ENCODE measurements at places on chromosomes 4 and X.

DNA sequence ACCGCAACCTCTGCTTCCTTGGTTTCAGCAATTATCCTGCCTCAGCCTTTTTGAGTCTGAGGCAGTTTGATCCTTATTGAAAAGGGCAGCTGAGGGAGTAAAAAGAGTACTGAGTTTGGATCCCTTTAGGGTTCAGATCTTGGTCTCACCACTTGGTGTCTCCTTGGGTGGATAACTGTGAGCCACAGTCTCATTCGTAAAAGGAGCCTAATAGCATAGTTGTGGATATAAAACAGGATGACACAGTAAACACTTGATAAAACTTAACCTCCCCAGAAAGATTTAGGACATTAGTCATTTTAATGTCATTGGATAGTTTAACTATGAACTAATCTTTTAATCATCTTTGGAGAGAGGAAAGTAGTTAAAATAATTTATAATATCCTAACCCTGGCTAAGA is 173.0 kb downstream of the ANK2 start:
- DNase-seq, result no peak

- DNase-seq, result no peak
These were observed 157.1 kb downstream of the VEGFC start for GRCh38 chr4:176635372-176636261.

GRCh38 chr4:134948110-134948642 is 746.6 kb upstream of the PABPC4L start:
- no peak for DNase-seq

DNA sequence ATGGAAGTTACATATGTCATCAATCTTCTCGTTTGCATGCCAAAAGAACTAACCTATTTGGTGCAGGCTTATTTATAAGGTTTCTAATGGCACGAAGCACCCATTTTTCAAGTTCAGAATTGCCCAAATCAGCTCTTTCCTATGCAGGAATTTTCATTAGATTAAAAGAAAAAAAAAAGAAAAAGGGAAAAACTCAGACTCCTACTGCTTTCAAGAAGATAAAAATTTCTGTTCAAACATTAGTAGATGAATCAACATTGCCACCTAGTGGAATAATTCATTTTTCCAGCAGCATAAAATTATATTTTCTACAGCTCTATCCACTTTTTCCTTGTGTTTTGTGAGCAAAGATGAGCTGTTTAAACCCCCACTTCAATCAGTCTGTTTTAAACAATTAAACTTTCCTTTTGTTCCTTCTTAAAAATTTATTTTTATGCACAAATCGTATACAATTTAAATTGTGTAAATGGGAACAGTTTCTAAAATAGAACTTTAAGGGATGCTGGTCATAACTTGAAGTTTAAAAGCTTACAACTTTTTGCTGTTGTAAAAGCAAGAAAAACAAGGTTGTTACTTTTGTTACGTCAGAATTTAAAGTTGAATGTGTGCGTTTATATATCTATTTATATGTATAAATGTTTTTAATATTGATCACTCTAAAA is 309.9 kb downstream of the ARAP2 start:
- DNase-seq, result no peak

- no peak for DNase-seq
These were observed 37.7 kb downstream of the FHDC1 start for GRCh38 chr4:152973629-152974467.

- no peak for DNase-seq
These were observed 82.3 kb upstream of the PPARGC1A start for GRCh38 chr4:23972187-23972586.

DNA sequence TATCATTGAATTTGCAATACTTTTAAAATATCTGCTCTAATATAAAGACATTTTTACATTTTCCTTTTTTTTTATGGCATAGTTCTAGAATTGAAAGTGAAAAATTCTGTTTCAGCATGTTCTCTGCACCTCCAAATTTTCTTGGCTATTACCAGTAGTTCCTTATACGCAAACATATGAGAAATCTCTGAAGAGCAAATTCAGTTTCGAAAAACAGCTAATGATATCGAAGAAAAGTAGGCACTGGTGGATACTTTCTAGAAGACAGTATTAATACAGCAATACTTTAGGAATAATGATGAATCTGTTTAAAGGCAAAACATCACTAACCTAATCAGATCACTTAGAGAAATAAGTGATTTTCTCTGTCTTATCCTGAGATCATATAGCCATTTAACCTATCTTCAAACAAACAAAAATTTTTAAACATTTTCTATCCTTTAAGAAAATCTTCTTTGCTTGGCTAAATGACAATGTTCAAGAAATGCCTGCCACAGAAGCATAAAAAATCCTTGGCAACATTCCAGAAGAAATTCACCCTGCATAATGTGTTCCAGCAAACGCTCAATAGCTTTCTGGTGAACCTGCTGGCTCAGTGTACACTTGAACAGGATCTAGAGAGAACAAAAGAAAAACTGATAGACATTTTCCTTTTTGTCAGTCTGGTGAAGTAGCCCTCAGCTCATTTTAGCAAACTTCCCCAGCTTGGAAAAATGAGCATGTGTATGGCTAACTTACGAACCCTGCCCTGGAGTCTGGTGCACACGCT is 51.2 kb upstream of the KLF3 start:
- DNase-seq, result no peak

DNA sequence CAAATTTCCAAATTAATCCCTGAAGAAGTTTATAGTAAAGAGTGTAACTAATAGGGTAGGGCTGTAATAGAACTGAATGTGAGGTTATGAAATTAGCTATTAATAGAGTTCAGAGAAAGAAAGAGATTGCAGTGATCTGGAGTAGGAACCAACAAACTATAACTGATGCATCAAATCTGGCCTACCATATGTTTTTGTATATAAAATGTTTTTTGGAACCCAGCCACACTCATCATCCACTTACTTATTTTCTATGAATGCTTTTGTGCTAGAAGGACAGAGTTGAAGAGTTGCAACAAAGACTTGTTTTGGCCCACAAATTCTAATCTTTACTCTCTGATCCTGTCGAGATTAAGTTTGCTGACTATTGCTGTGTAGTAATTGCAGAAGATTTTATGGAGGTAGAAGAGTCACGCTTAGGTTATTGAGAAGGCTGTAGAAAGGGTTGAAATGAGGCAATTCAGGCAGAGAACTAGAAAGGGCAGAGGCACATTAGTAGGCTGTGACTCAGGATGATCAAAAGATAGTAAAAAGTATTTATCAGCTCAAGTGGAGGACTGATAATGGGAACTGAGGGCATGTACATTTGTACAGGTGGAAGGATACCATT is 298.7 kb upstream of the EMCN start:
- DNase-seq, result no peak

- DNase-seq, result no peak
These were observed 66.2 kb downstream of the NCAPG start for GRCh38 chr4:17876943-17877342.

DNA sequence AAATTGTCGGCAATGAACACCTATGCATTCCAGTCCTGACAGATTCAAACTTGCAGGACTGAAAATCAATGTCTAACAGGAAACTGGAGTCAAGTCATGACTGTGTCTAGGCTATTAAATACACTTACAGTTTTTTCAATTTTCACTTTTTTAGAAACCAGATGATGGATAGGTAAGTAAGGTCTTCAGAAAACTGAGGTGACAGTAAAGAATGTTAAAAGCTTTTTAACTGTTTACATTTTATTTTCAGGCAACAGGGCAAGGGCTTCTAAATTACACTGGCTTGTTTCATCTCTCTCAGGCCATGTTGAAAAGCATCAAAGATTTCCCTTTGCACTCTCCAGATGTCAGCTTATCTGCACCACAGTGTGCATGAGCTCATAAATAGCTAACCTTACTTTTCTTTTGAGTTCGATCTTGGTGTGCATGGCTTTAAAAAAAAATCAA is 65.2 kb downstream of the SEC24D start:
- no peak for DNase-seq

- no peak for DNase-seq
These were observed 90.3 kb upstream of the MAML3 start for GRCh38 chr4:140244328-140244727.

DNA sequence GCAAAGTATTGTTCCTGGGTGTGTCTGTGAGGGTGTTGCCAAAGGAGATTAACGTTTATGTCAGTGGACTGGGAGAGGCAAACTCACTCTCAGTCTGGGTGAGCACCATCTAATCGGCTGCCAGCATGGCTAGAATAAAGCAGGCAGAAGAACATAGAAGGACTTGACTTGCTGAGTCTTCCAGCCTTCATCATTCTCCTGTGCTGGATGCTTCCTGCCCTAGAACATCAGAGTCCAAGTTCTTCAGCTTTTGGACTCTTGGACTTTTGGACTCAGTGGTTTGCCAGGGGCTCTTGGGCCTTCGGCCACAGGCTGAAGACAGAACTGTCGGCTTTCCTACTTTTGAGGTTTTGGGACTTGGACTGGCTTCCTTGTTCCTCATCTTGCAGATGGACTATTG is 15.3 kb upstream of the ENPP6 start:
- DNase-seq, result no peak

- no peak for DNase-seq
These were observed 1.6 kb upstream of the SUV39H1 start for GRCh38 chrX:48694776-48695533.

DNA sequence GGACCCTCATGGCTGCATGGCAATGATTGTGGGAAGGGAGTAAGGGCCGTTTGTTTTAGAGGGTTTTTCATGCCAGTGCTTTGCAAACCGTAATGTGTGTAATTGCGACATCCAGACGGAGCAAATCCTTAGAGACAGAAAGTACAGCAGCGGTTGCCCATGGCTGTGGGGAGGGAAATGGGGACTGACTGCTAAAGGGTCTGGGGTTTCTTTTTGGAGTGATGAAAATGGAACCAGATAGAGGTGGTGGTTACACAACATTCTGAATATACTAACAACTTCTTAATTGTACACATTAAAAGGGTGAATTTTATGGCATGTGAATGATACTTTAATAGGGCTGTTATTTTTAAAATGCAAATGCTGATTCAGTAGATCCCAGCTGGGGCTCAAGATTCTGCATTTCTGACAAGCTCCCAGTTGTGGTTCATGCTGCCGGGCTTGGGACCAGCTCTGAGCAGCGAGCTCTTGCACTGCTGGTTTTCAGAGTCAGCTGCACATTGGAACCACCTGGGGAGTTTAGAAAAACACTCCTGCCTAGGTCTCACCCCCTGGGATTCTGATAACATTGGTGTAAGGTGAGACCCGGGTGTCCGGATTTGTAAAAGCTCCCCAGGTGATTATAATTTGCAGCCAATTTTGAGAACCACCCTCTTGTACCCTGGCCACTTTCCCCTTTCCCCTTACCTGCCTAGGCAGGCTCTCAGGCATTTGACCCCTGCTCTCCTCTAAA is 47.7 kb downstream of the PRPS1 start:
- DNase-seq, result no peak

DNA sequence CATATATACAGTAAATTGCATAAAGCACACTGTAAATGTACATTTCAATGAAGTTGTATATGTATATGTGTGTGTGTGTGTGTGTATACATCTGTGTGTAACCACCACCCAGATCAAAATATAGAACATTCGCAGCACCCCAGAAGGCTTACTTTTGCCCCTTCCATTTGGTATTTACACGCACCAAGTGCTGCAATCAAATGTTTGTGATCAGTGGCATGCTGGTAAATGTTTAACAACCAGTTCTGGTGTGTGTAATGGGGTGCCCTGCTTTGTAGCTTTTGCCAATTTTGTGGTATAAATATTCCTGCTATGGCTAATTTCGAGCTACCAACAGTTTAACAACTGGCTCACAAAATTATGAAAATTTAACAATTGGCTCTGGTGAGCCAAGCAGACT is 101.3 kb downstream of the RTL5 start:
- DNase-seq, result no peak

Data from vagina (tissue), 2 donors.